ENCODE measurements at places on chromosomes 1 and 21.
A peak's percentile ranks its signal among the peaks of the same experiment; 100 is the strongest.

DNA sequence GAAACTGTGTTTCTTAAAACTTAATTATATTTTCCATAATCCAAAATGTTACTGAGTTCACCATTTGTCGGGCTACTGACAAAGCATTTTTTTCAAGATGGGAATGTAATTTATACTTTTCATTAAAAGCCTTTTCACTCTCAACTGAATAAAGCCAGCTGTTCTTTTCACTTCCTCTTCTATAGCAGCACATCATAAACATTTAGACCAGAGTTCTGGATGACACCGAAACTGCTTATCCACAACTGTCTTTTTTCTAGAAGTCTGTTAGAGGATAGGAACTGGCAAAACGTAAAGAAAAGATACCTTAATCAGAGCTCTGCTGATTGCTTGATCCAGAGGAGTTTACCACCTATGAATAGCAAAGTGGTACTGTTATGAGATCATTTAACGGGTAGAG lies 594.7 kb downstream of the ADGRL2 start:
- no peak for DNase-seq

DNA sequence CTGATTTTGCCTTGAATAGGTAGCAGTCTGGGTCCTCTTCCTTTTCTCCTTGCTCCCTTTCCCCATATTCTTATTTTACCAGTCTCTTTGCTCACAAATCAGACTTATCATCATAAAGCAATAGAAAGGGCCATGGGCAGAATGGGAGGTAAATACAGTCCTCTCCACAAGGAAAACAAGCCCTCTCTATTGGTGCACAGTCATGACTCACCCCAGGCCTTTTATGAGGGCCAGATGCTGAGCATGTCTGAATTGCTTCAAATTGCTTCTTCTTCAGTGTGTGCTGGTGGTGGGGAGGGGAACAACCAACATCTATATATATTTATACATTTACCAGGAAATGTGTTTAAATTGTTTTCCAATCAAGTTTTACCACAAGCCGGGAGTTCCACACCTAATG lies 75.2 kb downstream of the GFI1 start:
- DNase-seq: no peak

- DNase-seq: no peak
These were observed 52.9 kb downstream of the ACBD3 start for GRCh38 chr1:226133504-226134123.

- no peak for DNase-seq
These were observed 163.4 kb downstream of the OLFM3 start for GRCh38 chr1:101833312-101833711.

- DNase-seq: peak; percentile 52
These were observed 32.4 kb downstream of the ATP1A1 start for GRCh38 chr1:116405241-116406135.

DNA sequence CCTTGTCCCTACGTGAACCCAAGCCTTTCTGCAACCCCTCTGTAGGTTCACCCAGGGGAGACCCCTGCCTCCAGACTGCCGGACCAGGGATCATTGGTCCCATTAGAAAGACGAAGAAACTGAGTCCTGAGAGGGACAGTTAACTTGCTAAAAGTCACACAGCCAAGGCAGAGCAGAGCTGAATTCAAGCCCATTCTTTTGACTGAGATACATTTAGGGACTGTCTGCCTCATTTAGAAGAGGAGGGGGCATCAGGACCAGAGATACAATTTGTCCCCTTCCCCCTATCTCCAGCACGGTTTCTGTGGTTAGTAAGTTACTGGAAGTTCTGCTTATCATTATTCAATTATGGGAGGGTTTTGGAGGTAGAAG lies 19.1 kb downstream of the KCNQ4 start:
- DNase-seq: no peak

- DNase-seq: no peak
These were observed 74.3 kb downstream of the ETS2 start for GRCh38 chr21:38879912-38880576.

DNA sequence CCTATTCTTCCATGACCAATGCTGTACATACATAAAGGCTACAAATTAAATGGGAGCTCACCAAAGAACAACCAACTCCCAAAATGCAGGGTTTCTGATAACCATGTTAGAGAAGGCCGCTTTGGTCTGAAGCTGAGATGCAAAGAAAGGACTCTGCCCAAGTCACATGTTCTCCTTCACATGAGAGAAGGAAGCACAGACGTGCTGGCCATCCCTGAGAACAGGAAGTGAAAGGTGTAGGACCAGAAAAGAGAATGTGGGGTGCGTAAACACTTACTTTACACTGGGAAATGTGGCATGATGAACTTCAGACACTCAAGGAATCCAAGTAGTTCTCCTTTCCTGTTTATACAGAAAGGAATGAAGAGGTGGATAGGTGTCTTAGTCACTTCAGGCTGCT lies 31.7 kb upstream of the TADA1 start:
- no peak for DNase-seq

GRCh38 chr21:15870819-15871218 lies 141.0 kb downstream of the USP25 start:
- no peak for DNase-seq

GRCh38 chr1:45172005-45172404 lies 34.4 kb downstream of the ZSWIM5 start:
- no peak for DNase-seq

DNA sequence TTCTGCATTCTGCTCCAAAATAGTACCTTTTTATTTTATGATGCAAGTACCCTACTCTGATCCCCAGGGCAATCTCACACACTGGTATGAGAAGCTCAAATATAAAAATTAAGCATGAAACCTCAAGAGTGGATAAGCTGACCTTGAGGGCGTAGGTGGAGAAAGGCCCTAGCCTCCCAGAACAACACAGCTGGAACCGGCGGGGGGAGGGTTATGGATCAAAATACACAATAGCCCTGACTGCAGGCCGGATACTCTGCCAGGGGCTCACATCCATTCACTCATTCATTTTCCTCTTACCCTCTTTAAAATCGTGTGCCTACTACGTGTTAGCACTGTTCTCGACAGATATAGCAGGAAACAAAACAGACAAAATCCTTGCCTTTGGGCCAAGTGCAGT lies 32.8 kb upstream of the ECE1 start:
- no peak for DNase-seq

DNA sequence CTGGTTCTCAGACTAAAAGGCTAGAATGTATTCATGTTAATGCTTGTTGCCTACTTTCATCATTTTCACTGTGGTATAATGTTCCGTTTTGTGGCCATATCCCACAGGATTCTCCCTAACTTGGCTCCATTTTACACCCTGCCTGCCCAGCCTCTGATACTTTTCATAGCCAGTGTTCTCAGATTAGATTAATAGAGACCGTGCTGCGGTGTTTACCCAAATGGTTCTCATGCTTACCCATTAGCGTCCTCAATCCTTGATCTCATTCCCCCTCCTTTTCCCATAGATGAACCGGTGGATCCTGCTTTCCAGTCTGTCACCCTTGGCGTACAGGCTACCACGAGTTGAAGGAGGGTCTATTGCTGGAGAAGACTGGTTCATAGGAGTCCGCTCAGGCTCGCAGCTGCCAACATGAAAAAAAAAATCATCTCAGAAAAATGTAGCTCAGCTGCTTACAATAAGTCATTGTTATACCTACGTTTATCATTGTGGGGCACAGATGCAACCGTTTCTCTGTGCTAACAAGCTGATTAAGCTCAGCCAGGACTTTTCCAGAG lies 78.7 kb downstream of the SETD4 start:
- DNase-seq: no peak

GRCh38 chr1:164701189-164701761 lies 142.3 kb downstream of the PBX1 start:
- DNase-seq: no peak

- no peak for DNase-seq
These were observed 49.8 kb downstream of the CDKN2C start for GRCh38 chr1:51019811-51020210.

GRCh38 chr1:34617321-34618118 lies 137.3 kb upstream of the GJB5 start:
- no peak for DNase-seq

DNA sequence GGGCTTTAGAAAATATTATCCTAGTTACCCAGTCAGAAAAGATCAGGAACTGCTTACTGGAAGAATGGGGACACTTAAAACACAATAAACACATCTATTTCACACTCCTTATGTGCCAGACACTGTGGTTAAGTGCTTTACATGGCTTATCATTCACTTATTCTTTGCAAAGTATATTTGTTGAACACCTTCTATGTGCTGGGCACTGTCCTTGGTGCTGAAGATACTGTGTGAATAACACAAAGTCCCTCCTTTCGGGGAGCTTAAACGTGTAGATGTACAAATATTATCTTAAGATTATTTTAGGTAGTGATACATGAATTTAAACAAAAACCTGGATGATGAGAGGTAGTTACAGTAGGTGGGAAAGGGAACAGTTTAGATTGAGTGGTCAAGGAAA lies 169.3 kb downstream of the ST6GALNAC5 start:
- no peak for DNase-seq

DNA sequence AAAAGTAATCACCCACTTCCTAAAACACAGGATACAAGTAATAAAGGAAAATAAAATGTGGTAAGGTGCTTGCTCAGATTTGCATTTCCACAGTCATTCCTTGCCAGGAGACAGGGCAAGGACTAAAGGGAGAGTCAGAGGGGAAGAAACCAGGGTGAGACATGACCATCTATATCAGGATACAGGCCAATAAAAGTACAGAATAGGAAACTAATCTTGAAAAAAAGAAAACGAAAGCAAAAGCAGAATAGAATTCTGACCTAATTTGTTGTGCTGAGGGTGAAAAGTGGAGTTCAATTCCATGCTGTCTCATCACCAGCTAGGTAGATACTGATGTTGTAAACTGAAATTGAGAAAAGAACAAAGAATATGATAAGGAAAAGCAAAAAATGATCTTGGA lies 27.3 kb downstream of the JMJD4 start:
- DNase-seq: no peak

GRCh38 chr1:65412256-65412983 lies 8.0 kb upstream of the LEPR start:
- DNase-seq: no peak

DNA sequence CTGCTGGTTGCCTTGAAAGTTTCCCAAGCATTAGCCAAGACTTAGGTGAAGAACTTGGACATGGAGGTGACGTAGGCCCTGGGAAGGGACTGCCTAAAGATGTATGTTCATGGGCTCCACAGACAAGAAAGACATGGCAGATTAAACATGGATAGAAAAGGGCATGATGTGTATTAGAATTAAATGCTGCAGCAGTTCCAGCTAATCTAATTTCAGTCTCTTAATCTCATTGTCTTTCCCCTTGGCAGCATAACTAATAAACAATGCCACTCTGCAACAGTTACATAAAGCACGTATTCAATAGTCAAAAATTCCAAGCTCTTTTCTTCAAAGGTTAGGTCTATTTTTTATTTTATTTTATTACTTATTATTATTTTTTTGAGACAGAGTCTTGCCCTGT lies 251.6 kb downstream of the KIF26B start:
- no peak for DNase-seq

DNA sequence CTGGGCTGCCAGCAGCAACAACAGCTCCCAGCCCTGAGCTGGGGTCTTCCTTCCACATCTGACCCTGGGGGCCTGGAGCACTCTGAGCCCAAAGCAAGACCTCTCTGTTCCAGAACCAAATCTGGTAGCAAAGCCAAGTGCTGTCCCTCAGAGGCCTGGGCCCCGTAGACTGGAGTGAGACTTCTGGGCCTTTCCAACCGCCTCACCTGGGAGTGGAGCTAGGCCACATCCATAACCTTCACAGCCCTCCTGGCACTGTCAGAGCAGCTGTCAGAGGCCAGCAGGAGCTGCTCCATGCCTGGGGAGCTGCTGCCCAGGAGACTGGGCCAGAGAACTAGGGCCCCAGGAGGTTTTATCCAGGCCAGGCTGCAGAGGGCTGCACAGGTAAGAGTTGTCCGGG lies 15.4 kb upstream of the SLC5A9 start:
- DNase-seq: no peak

DNA sequence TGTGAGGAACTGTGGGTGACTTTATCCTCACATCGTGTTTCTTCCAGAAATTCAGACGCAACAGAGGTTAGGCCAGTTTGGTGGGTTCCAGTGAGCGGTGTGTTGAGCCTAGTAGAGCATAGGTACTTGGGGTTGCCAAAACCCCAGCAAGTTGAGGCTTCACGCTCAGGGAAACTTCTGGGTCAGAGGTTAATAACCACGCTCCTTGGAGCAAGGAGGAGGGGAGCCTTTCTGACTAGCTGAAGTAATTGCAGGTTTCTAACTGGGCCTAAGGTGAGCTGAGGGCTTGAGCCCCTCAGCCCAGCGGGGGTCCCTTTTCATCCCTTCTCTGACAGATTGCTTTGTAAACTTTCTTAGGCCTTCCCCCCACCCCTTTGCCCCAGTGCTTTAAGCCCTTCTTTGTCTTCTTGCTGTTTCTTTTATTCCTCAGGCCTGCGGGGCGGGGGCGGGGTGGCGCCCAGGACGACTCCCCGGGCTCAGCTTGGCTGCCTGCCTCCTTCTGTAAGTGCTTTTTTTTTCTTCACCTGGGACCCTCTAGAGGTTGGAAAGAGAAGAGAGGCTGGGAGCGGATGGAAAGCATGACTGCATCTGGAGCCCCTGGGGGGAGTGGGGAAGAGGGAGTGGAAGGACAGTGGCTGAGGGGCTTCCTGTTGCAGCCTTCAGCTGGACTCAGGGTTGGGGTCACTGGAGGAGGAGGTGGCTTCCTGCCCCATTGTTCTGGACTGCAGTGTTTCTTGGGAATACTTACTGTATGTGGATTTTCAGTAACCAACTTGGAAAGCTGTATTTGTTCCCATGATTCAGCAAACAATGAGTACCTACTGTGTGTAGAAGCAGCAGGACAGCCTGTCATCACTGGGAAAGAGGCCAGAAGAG lies 1.3 kb upstream of the ZNF436 start:
- DNase-seq: no peak

DNA sequence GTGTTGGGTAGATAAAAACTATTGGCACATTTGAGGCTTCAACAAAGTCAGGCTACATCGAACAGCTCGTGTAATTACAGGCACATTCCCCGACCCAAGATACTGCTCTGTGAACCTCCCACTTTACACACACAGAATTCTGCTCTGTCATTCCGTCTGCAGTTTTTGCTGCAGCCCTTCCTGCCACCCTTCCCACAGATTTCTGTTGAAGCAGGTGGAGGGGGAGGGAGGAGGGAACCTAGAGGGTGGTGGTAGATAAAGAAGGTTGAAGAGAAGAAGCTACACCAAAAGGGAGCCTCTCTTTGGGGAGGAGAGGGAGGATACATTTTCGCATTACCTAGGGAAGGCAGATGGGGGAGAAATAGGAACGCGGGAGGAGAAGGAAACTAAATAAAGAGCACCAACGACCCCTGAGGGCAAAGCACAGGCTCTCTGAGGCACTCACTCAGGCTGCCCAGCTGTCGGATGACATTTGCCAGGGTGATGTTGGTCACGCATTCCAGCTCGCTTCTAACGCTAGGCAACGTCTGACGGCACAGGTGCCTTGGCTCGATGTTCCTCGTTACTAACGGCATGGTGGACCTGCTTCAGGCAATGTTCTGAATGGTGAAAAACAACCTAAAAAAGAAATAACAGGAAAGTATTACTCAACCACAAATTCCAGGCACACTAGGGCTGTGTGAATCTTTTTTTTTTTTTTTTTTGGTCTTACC lies 36.0 kb downstream of the GPR3 start:
- DNase-seq: peak; percentile 28

GRCh38 chr1:201020721-201021629 lies 2.5 kb downstream of the KIF21B start:
- DNase-seq: peak; percentile 37

GRCh38 chr1:163761898-163762297 lies 440.1 kb downstream of the NUF2 start:
- no peak for DNase-seq
